ENCODE measurements at places on chromosomes 6 and 20. TPM values are rescaled to one million over a fixed set of nuclear protein-coding genes. Genes with fewer than 3 reads are reported as not detected.

Gene SEMG1
- total RNA-seq = not detected

Gene ASIP
- total RNA-seq = not detected

- H3K27ac ChIP-seq = no peak overlapping the region
- DNase-seq = no peak
- H3K27me3 ChIP-seq = peaks cover 17% of the 10 kb centered on the region
- H3K4me1 ChIP-seq = no peaks in the 10 kb centered on the region
- H3K36me3 ChIP-seq = no peaks in the 10 kb centered on the region
These were observed 15.4 kb upstream of the PTGIS start for GRCh38 chr20:49583343-49583668.

GRCh38 chr6:156585859-156586258 lies 191.3 kb upstream of the ARID1B start:
- peaks cover 6% of the 10 kb centered on the region for H3K27me3 ChIP-seq
- no peak overlapping the region for H3K27ac ChIP-seq
- DNase-seq = no peak
- no peaks in the 10 kb centered on the region for H3K36me3 ChIP-seq

DNA sequence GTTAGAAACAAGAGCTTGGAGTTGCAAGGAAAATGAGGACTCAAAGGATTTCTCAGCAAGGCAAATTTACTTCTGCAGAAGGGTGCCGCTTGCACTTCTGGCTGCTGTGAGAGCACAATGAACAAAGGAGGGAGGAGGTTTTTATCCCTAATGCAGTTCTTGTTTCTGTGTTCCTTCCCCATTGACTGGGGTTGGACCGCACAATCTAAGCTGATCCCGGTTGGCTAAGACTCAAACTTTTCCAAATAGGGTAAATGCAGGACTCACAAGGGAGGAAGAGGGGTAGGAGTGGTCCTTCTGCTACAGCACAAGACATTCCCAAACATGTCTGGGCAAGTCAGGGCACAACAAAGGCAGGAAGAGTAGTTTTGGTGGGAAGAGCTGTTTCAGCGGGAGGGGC lies 249.6 kb upstream of the MOCS1 start:
- no peaks in the 10 kb centered on the region for H3K36me3 ChIP-seq
- H3K27ac ChIP-seq = no peak overlapping the region

- no peak for DNase-seq
- H3K27me3 ChIP-seq = no peaks in the 10 kb centered on the region
- no peaks in the 10 kb centered on the region for H3K36me3 ChIP-seq
- no peak overlapping the region for H3K4me3 ChIP-seq
These were observed 102.7 kb downstream of the PTPRK start for GRCh38 chr6:128417698-128418097.

DNA sequence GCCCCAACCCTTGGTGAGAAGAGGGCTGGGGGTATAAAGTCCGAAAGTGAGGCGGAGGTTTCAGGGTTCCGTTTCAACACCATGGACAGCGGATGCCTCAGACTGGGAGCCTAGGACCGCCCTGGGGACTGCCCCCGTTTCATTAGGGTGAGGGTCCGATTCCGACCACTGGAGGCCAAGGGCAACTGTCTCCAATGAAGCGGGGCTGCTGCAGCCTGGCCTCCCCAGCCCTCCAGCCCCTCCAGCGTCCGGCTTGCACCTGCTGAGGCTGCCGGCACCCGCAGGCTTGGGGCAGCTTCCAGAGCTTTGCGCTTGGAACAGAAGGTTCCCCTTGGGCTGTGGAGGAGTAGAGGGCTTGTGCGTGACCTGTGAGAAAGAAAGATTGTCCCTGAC lies 39.9 kb downstream of the YTHDF1 start:
- peaks cover 21% of the 10 kb centered on the region for H3K4me1 ChIP-seq
- DNase-seq = no peak
- peaks cover 32% of the 10 kb centered on the region for H3K27me3 ChIP-seq
- no peak overlapping the region for H3K27ac ChIP-seq
- no peaks in the 10 kb centered on the region for H3K36me3 ChIP-seq

Data from activated B cell treated with CpG ODN at 0.5 μM for 24 hours (primary cell).